ENCODE measurements at places on chromosomes 11 and 22.

DNA sequence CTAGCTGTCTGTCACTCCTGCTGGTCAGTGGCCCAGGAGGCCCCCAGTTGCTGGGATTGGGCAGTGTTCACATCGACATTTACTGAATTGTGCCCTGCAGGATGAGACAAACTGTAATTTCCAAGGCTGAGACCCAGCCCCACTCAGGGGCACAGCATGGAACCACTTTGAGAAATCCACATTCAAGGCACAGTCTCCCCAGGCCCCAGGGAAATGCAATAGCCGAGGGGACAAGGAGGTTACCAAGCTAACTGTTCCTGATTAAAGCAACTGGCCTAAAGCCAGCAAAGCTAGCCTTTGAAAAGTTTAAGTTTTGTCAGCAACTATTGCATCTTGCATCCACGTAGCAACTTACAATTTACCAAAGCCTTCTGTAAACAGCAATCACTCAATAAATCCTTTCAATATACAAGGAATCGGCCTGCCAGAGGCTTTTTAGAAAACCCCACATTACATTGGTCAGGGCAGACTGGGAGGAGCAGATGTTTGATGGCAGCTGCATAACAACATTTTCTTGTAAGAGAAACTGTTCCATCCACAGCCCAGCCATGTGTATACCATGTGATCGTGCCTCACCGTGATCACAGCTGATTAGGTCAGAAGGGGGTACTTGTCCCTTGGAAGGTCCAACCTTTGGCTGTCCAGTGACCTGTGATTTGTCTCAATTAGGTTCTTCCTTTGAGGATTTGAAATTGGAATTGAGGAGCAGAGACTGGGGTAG is 103.9 kb downstream of the TENM4 start:
- DNase-seq: no peak

DNA sequence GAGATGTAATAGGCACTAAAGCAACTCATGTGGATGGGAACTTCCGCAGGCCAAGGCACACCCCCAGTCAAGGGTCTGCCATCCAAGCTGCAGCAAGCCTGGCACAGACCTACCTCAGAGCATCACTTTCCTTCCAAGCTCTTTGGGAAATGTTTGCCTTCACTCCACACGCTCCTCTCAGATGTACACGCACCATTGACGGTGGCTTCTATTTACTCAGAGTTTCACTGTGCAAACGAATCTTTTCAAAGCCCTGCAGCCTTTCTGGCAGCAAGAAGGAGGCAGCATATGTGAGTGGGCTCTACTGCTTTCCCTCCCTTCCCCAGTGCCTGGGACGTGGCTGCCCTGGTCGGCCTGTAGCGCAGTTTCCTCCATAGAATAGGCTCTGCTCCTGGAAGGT is 60.9 kb upstream of the USP47 start:
- no peak for DNase-seq

GRCh38 chr11:107956543-107956942 is 28.3 kb downstream of the RAB39A start:
- DNase-seq: no peak

DNA sequence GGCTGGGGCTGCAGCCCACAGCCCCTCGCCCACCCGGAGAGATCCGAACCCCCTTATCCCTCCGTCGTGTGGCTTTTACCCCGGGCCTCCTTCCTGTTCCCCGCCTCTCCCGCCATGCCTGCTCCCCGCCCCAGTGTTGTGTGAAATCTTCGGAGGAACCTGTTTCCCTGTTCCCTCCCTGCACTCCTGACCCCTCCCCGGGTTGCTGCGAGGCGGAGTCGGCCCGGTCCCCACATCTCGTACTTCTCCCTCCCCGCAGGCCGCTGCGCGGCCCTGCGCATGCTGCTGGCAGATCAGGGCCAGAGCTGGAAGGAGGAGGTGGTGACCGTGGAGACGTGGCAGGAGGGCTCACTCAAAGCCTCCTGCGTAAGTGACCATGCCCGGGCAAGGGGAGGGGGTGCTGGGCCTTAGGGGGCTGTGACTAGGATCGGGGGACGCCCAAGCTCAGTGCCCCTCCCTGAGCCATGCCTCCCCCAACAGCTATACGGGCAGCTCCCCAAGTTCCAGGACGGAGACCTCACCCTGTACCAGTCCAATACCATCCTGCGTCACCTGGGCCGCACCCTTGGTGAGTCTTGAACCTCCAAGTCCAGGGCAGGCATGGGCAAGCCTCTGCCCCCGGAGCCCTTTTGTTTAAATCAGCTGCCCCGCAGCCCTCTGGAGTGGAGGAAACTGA is 731 bp downstream of the GSTP1 start:
- no peak for DNase-seq

- DNase-seq: no peak
Observed at GRCh38 chr11:75240311-75241035, at the start of gene TPBGL. TSS of gene TPBGL (plus strand) at chr11:75240774. CDS start at chr11:75241050, 276 bp downstream.
